ENCODE measurements at places on chromosomes 2 and 18.

- no peak for DNase-seq
These were observed 20.0 kb downstream of the ACVR1 start for GRCh38 chr2:157856187-157856515.

- no peak for DNase-seq
These were observed 147.3 kb downstream of the DDX1 start for GRCh38 chr2:15738943-15739342.

- DNase-seq: no peak
These were observed 300.0 kb upstream of the HS6ST1 start for GRCh38 chr2:128618642-128619041.

- DNase-seq: no peak
These were observed 210.5 kb upstream of the HDAC4 start for GRCh38 chr2:239611222-239611795.

- DNase-seq: no peak
These were observed 46.4 kb upstream of the STK39 start for GRCh38 chr2:168293766-168294165.

GRCh38 chr18:2906704-2907549, 60.1 kb downstream of the EMILIN2 start:
- no peak for DNase-seq

DNA sequence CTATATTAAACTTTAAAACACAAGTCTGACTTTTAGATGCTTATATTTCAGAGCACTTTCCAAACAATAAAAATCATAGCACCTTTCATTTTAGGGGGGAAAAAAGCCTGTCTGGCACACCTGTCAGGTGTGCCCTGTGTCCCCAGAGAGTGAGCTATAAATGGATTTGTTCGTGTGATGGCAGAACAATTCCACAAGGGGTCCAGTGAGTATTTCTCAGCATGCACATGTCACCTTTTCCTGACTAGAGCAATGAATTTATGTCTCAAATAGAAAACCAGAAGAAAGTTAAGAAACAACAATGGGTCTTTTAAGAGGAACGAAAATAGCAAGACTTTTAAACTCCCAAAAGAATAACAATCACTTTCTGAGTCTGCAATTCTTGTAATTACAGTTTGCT, 55.9 kb downstream of the ACVR1C start:
- no peak for DNase-seq

GRCh38 chr2:76310894-76311633, 600.3 kb upstream of the GCFC2 start:
- no peak for DNase-seq

GRCh38 chr2:19367326-19367725, 8.9 kb upstream of the OSR1 start:
- DNase-seq: no peak

- DNase-seq: no peak
These were observed 56.6 kb upstream of the TLK1 start for GRCh38 chr2:171217330-171217729.

DNA sequence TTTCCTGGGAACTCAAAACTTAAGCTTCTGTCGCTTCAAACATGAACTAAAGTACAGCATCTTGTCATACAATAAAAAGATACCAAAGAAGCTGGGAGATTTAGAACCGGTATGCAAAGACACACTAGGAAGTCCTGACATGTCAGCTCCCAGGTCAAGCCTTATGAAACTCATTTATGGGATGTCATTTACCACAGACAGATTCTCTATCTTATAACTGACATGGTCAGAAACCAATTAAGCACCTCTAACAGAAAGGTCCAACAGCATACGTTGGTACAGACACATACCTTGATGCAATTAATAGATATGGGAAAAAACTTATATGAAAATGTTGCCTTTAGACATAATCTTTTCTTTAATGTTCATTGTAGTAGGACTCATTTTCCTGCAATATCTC, 169.0 kb downstream of the SRBD1 start:
- no peak for DNase-seq

DNA sequence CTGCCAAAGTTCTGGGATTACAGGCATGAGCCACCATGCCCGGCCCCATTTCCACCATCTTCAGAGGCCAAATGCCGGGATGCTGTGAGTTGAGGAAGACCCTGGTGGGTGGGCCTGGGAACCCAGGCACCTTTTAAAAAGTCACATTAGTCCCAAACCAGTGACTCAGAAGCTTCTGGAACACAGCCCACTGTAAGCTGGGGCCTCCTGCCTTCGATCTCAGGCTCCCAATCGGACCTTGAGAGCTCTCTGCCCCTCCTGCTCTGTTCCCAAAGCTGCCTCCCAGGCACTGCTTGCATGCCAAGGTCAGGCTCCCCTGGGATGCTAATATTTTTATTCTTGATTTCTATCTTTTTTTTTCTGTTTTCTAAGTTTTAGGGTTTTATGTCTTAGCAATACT, 4.2 kb downstream of the ADCY3 start:
- no peak for DNase-seq

DNA sequence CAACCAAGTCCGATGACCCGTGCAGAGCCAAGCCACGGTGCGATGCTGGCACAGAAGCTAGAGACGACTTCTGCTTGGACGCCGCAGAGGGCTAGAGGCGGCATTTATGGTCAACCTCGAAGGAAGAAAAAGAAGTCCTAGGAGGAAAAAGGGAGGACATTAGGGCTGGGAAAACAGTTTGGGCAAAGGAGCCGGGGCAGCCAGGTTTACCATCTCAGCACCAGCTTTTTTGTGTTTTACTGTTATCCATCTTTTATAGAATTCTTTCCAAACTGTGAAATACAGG, 643 bp upstream of the DTNB start:
- no peak for DNase-seq

GRCh38 chr2:112794131-112794733, 9.9 kb upstream of the IL1A start:
- DNase-seq: no peak

- DNase-seq: no peak
These were observed 28.5 kb upstream of the LAMA1 start for GRCh38 chr18:7146067-7146466.

- DNase-seq: no peak
These were observed 1.4 kb downstream of the PSME4 start for GRCh38 chr2:53969285-53969967.

GRCh38 chr2:1635823-1636222, 108.5 kb downstream of the PXDN start:
- DNase-seq: no peak

GRCh38 chr18:58858591-58859468, 5.8 kb upstream of the ZNF532 start:
- DNase-seq: no peak

GRCh38 chr2:85524336-85524908, 14.5 kb upstream of the MAT2A start:
- no peak for DNase-seq

GRCh38 chr2:85995648-85996529, 107.1 kb upstream of the ST3GAL5 start:
- no peak for DNase-seq

- DNase-seq: no peak
These were observed 12.3 kb upstream of the CTLA4 start for GRCh38 chr2:203855274-203855673.

DNA sequence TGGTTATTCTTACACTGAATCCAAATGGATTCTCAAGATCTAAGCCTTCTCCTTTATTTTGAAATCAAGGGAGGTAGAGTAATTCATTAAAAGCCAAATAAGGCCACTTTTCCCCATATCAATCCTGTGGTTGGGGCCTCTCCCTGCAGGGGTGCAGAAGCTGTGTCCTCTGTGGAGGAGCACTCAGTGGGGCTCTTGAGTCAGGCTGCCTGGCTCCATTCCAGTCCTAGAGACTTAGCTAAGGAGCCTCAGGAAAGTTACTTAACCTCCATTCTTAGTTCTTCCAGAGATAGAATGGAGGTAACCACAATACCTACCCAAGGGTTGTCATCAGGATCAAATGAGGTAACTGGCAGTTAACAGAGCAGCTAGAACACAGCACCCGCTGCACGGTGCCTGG, 564.3 kb downstream of the CMPK2 start:
- DNase-seq: no peak

DNA sequence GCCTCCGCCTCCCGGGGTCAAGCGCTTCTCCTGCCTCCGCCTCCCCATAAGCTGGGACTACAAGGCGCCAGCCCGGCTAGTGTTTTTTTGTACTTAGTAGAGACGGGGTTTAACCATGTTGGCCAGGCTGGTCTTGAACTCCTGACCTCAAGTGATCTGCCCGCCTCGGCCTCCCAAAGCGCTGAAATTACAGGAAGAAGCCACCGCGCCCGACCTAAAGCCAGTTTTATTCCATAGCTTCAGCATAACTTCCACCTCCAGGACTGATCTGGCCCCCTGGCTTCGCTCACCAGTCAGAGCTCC, 783 bp upstream of the TXNL4A start:
- no peak for DNase-seq

DNA sequence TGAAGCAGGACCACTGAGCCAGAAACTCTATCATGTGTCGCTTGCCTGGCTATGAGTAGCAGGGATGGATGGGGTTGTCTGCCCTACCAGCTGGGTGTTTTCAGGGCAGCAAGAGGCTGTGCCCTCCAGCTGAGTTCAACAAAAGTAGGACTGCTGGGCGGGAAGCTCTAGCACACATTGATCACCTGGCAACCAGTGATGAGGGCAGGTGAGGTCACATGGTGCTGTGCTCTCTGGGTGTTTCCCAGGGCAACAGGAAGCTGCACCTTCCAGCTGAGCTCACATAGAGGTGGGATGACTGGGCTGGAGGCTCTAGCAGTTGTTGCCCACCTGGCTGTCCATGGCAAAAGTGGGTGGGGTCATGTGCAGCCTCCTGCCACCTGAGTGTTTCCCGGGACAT, 487.3 kb upstream of the VWC2L start:
- no peak for DNase-seq

DNA sequence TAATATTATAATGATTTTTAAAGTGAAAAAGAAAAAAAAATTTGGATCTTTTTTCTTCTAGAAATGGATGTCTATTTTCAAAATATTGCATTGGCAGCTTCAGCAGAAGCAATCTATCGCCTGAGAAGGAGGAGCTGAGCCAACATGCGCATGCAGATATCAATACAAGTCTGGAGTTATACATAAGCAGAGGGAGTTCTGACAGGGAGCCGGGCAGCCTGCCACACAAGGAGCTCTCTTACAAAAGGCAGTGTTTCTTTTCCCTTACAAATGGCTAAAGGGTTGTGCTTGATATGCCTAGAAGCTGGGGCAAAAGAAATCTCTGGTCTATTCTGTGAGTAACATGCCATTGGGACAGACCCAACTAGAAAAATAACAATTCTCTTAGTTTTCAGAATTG, 291.9 kb upstream of the TRIB2 start:
- DNase-seq: no peak

GRCh38 chr2:48583961-48584360, 33.7 kb upstream of the GTF2A1L start:
- DNase-seq: no peak

DNA sequence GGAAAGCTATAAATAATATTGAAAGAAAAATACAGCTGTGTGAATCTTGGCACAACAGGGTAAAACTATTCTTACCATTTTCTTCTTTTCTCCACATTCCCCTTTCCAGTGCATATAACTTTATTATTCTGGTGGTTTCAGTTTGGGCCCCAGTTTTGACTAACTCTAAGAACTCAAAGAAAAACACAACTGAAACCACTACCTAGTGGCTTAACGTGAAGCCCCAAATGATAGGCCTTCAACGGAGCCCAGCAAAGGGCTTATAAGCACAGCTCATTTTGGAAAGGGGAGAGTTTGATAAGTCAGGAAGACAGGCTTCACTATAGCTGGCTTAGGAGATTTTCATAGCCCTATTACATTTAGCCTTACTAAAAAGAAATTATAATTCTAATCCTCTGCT, 62.4 kb downstream of the PPP1R1C start:
- DNase-seq: no peak

GRCh38 chr18:36297417-36298125, at the start of gene FHOD3:
Gene FHOD3 (plus strand): TSS chr18:36297713. CDS start chr18:36297836, 123 bp downstream.
- no peak for DNase-seq

DNA sequence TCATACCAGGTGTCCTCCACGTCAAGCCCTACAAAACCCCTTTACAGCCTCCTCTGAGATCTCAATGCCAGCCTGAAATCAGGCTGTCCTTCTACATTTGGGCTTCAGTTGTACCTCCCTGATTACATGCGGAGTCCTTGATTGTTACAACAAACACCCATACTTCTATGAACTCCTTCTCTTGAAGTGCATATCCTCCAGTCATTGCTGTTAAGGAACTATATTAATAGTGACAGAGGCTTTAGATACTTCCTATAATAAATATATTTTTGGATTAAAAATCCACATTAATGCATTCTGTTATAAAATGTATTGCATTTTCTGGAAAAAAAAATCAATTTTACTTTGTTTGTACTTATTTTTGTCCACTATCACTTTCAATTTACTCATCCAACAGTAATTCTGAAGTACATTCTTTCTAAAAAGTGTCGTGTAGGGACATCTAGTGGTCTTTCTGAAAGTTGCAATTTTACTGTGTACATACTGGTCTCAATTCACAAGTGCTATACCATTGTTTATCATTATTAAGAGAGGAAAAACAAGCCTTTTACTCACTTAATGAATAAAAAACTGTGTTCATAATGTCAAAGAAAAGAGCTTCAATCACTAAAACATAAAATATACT, 316.4 kb downstream of the DSEL start:
- DNase-seq: no peak

GRCh38 chr2:222318712-222319585, 20.2 kb upstream of the PAX3 start:
- DNase-seq: no peak
